ENCODE measurements at places on chromosomes 4 and X.
A peak's percentile ranks its signal among the peaks of the same experiment; 100 is the strongest.

GRCh38 chr4:54234497-54235205 is 5.6 kb downstream of the PDGFRA start:
- DNase-seq = no peak

DNA sequence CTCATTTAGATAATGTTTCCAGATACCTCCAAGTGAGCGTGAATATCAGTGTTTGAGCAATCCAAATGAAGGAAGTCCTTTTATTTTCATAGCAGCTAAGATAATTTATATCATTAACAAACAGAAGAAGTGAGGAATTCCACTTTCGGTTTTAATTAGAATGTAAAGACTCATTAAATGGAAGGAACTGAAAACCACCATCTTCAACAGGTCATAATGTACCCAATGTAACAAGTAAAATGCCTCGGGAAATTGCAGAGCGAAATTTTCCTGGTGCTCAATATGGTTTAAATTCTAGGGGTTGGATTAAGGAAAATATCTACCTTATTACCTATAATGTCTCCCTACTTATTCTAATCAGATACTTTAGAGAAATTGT is 33.9 kb upstream of the SLC9A7 start:
- DNase-seq = no peak

DNA sequence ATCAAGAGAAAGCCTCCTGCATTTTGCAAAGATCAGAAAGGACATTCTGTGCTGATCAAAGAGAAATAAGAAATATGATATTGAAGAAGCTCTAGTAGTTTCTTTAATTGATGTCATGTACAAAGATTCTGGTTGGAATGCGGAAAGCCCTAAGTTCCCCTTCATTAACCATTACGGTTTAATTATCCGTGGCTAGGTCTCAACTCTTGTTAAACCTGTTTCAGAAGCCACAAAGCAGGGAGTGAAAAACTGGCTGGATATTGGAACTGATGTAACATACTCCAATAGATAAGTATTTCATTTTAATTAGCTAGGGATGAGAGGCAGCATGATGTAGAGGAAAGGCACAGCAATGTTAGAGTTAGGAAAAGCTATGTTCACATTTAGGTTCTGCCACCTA is 55.7 kb downstream of the SPANXN3 start:
- no peak for DNase-seq

- no peak for DNase-seq
These were observed 5.6 kb upstream of the FAM200B start for GRCh38 chr4:15676039-15676438.

- DNase-seq = no peak
These were observed 833.5 kb upstream of the IGFBP7 start for GRCh38 chr4:57943682-57944081.

DNA sequence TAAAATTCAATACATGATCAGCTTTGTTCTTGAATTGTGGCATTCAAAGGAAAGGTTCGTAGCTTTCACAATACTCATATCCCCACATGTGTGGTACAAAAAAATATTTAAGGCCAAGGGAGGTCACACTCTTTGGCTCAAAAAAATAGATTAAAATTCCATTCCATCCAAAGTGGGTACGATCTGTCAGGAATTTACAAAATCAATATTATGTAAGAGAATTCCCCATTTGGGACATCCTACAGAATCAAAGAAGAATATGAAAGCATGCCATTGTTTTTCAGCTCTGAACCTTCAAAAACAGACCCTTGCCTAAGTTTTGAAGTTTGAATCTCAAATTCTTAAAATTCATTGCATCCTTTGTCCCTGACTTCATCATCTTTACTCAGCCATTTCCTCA is 85.8 kb downstream of the MID1 start:
- no peak for DNase-seq

- DNase-seq = no peak
These were observed 41.1 kb downstream of the HPF1 start for GRCh38 chr4:169716677-169717076.

- DNase-seq = no peak
These were observed 317.2 kb downstream of the DHX15 start for GRCh38 chr4:24266951-24267722.

DNA sequence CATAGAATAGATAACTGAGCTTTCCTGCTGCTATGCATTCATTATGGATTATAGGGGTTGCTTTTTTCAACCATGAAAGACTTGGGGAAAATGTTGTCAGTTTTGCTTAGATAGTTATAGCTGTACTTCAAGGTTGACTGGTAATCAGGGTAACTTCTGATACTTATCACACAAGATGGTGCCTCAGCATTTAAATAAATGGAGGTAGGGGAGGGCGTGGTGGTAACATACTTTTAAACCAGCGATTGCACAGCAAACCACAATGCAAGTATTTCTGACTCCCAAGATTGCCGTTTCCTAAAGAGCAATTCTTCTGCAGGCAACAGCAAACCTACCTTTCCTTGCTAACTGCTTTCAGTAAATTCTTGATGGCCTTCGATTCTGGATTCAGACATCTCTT is 1.3 kb downstream of the CXCL10 start:
- DNase-seq = no peak

DNA sequence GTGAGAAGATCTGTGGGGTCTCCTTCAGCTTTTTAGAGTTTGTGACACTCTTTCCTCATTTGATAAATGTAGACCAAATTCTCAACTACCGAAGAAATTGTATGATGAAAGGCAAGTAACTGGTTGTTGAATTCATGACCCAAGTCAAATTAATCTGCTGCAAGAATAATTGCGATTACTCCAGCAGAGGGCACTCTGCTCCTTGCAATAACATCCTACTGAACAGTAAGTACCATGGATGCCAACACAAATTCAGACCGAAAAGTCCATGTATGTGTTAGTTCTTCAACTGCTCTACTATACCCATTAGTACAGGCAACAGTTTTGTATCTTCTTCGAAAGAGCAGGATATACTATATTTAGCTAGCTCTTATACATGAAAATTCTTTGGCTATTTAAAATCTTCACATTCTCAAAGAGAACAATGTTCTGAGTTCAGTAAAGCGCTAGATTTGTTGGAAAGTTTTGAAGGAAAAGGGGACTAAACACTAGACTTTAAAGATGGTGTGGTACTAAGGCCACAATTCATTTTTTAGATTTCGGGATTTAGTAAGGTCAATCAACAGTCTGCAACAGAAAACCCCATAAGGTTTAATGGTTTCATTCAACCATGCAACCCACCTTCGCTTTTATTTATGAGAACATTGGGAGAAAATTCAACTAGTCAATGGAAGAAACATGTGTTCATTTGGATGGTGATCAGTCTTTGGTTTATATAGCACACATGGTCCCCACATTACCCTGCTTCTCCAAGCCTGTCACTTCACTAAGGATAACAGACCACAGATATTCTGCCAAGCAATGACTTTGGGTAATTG is 105.4 kb upstream of the TBC1D9 start:
- peak; percentile 50 for DNase-seq

- DNase-seq = no peak
These were observed 27.5 kb downstream of the TMEM156 start for GRCh38 chr4:39004758-39005157.

GRCh38 chrX:13694359-13694758 is 5.4 kb downstream of the RAB9A start:
- no peak for DNase-seq

DNA sequence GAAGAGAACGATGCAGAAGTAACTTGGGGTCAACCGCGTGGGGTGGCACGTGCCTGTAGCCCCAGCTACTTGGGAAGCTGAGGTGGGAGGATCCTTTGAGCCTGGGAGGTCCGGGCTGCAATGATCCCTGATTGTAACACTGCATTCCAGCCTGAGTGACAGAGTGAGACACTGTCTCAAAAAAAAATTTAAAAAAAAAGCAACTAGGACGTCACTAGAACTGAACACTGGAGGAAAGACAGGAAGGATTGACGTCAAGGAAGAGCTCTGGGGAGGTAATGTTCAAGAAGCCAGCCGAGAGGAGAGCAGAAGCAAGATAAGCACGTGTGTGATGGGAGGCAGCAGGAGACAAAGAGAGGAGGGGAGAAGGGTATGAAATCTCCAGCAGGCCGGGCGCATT is 28.7 kb downstream of the S100G start:
- no peak for DNase-seq

GRCh38 chrX:119762718-119763117 is 4.3 kb downstream of the SOWAHD start:
- no peak for DNase-seq

DNA sequence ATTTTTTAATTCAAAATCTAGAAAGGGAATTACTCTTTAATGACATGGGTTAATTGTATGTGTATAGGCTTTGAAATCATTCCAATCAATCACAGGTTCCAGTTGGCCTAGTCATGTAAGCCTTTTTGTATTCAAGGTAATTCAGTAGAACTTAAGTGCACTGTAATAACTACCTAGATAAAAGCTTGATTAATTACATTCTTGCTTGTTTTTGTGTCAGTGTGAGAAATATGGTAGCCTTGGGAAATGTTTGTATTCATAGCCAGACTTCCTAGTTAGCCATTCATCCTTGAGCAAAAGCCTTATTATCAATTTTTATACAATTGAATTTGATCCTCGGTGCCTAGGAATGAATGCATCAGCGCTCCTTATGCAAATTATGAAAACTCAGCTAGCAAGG is 33.5 kb downstream of the TKTL2 start:
- DNase-seq = no peak
